Stimulated activated naive CD4-positive, alpha-beta T cell treated with Interleukin-2 at 50 U/mL for 16 hours (primary cell): ENCODE measurements at places on chromosomes 13 and 19.

DNA sequence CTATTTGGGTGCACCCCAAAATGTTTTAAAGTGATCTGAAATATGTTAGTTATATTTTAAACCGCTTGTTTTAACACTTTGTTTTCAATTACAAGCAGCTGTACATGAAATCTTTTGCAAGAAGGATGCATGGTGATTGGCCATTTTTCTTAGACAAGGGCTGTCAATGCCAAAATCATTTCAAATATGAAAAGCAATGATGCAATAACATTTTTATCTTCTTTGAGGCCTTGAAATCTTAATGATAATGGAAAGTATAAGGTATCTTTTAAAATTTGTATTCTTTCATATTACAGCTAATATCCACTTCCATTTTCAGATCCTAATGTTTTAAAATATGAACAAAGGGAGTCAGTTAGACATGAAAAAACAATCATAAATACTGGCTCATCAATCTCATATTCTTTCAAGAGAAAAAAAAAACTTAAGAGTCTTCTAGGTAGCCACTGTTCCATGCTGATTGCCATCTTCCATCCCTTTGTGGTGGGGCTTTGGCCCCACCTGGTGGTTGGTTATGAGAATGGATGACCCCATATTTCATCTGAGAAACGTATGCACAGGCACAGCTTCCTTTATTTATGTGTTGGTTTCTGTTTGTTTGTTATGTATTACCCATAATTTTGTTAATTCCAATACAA is 330.3 kb upstream of the MIR17HG start:
- DNase-seq: no peak

DNA sequence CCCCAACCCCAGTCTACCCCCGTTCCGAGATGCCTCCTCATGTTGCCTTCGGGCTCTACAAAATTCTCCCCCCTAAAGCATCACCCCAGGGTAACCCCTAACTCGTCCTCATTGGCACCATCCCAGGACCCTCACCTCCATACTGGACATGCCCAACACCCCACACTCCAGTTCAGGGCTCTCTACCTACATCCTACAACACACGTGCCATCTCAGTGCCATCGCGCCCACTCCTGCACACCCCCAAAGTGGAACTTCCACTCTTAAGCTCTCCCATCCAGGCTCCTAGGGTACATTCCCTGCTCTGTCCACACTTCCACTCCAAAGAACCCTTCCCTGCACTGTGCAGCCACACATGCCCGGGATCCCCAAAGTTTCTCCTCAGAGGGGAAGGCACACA is 827 bp upstream of the FKRP start:
- no peak for DNase-seq

DNA sequence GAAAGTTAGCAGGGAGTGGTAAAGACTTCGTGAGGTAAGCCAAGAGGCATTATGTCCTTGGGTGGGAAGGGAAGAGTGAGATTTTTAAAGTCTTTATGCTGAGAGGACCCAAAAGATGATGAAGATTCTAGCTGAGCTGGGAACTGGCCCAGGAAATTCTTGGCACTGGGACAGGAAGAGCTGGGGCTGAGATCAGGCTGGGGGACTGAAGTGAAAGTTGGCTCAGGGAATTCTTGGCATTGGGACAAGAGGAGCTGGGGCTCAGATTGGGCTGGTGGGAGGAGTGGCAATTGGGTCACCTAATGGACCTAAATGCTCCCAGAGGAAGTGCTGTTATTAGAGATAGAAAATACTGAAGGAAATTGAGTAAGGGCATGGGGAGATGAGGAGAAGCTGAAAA is 8.8 kb downstream of the SCEL start:
- no peak for DNase-seq

DNA sequence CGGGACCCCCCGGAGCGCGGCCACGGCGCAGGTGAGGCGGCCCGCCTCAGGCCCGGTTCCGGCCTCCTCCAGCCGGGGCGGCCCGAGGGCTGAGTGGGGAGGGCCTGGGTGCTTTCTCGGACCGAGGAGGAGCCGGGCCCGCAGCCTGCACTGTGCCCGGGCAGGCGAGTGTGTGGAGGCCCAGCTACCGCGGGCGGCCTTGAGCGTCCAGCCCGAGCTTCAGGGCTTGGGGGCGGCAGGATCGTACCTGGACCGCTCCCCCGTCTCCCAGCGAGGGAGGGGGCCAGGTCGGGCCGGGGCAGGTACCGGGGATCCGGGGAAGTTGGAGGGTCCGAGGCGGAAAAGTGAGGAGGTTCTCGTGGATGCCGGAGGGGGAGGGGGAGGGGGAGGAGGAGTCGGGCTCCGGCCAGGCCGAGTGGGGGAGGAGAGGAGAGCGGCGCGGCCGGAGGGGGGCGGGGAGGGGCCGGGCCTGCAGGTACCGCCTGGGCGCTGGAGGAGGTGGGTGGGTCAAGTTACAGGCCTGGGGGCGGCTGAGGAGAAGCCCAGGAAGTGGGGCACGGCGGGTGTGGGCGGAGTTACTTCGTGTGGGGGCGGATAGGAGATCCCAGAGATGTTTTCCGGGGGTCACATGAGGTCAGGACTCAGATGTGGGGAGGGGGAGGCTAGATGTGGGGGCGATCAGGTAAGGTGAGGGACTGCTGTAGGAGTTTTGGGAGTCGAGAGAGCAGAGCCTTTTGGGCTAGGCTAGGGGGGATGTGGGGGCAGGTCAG is 545 bp downstream of the NACC1 start:
- DNase-seq: peak; percentile 31

- peak; percentile 20 for DNase-seq
Observed at GRCh38 chr19:4910594-4911281, 1.4 kb downstream of the UHRF1 start.

DNA sequence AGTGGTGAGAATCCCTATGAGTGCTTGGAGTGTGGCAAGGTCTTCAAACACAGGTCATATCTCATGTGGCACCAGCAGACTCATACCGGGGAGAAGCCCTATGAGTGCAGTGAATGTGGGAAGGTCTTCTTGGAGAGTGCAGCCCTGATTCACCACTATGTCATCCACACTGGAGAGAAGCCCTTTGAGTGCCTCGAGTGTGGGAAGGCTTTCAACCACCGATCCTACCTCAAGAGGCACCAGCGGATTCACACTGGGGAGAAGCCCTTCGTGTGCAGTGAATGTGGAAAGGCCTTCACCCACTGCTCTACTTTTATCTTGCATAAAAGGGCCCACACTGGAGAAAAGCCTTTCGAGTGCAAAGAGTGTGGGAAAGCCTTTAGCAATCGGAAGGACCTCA is 18.7 kb upstream of the AURKC start:
- peak; percentile 4 for DNase-seq

- no peak for DNase-seq
Observed at GRCh38 chr13:70516226-70516625, 408.0 kb upstream of the KLHL1 start.

DNA sequence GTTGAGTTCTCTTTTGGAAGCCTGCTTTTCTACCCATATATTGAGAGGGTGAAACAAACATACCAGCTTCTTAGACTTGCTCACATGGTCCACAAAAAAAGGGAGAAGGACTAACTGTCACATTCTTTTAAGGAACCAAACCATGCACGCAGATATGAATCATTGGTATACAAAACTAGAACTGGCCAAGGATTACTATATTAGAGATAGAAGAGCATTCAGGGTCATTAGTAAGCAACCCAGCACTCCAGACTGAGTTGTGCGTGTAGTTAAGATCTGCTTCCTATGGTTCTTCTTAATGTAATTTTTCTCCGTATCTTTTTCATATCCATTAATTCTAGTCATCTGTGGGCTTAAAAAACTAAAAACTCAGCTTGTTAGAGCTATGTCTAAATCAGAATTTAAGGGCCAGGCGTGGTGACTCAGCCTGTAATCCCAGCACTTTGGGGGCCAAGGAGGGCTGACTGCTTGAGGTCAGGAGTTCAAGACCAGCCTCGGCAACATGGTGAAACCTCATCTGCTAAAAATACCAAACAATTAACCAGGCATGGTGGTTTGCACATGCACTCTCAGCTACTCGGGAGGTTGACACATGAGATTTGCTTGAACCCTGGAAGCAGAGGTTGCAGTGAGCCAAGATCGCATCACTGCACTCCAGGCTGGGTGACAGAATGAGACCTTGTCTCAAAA is 19.6 kb downstream of the ALG5 start:
- no peak for DNase-seq

GRCh38 chr19:57171551-57172081 is 4.3 kb upstream of the DUXA start:
- DNase-seq: peak; percentile 11

DNA sequence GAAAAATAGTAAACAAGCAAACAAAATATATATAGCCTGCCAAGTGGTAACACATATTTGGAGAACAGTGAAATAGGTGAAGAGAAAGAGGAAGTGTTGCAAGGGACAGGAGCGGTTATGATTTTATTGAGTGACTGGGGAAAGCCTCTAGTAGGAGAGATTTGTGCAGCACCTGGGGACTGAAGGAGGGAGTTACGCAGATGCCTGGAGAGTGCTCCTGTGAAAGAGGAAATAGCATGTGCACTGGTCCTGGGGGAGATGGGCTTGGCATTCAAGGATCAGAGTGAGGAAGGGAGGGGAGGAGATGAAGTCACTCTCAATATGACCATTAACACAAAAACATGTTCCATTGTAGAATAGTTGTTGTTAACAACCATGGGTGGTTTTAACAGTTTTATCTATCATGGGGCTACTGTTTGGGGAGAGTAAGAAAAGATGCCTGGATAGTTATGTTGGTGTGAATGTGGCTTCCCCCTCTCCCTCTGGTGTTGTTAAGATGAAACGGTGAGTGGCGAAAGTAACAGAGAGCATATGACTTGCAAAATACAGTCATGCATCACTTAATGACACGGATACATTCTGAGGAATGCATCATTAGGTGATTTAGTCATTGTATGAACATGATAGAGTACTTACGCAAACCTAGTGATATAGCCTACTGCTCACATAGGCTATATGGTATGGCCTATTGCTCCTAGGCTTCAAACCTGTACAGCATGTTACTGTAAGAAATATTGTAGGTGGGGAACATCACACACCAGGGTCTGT is 251.7 kb upstream of the ARGLU1 start:
- DNase-seq: no peak

DNA sequence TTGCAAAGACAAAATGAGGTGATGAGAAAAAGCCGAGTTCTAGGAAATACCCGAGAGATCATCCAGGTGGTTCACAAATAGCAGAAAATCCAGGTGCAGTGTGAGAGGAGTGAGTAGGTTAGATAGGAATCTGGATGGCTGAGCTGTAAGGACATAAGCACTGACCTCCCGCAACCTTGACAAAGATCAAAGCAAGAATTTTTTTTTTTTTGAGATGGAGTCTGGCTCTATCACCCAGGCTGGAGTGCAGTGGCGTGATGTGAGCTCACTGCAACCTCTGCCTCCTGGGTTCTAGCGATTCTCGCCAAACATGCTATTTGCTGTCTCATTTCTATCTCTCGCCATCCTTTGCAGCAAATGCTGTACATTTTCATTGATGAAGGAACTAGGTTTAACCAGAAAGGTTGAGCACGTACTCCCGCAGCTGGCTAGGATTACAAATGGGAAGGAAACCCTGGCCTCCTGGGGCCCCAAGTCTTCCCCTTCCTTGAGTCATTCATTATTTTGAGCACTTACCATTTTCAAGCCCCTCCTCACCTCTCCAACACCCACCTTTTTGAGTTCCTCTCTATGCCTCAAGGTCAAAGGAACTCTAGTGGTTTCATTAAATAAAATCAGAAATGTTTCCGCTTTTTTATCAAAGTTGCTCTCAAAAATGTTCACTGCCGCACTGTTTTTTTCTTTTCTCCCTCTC is 38.8 kb downstream of the NLRP12 start:
- no peak for DNase-seq

GRCh38 chr13:32471187-32471922 is 43.4 kb upstream of the N4BP2L1 start:
- DNase-seq: no peak

- DNase-seq: no peak
Observed at GRCh38 chr19:6020972-6021805, 43.2 kb upstream of the RANBP3 start.

DNA sequence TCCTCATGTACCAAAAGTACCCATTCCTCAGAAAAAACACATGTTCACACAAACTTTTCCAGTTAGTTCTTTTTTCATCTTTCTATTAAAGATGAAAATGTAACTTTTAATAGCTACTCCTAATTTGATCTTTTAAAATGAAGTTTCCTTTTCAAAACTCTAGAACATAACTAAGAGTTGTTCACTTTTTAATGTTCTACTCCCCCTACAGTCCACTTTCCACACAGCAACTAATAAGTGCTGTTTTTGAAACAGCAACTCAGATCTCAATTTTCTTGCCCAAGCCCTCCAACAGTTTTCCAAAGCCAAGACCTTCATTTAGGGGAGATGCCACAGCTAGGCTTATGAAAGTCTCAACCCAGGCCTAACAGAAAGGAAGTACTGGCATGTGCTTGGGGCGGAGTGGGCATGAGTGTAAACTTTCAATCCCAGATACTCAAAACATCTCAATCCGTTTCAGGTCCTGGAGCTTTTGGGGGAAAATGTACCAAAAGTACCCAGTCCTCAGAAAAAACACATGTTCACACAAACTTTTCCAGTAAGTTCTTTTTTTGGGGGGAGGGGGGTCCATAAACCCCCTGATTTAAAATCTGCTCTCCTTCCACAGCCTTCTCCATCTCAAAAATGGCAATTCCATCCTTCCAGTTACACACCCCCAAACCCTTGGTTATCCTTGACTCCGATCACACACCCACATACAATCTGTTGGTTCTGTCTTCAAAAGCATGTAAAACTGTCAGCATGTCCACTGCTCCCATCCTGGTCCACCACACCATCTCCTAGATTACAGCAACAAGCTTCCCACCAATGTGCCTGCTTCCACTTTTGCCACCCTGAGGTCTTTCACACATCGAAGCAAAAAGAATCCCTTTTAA is 2.0 kb downstream of the FBL start:
- no peak for DNase-seq

GRCh38 chr13:20497006-20497775 is 28.5 kb downstream of the CRYL1 start:
- no peak for DNase-seq

GRCh38 chr13:66635526-66635925 is 594.6 kb downstream of the PCDH9 start:
- no peak for DNase-seq

DNA sequence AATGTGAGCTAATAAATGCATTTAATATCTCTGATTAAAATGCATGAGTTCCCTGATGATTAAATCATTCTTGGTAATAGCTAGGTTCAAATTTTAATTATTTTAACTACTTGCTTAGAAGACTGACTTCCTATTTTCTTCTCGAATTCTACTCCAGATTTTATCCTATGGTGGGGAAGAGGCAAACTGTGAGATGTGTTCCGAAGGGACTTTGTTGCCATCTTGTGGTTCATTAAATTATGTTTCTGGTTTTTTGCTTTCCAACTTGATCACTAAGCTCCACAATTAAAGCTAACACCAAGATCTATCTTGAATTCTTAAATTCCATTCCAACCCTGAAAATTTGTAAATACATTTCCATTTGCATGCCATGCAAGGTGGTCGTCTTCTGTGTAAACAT is 538.4 kb upstream of the PCDH20 start:
- DNase-seq: no peak
